ENCODE measurements at places on chromosomes 16 and 17. TPM values are rescaled to one million over a fixed set of nuclear protein-coding genes. Genes with fewer than 3 reads are reported as not detected.
A peak's percentile ranks its signal among the peaks of the same experiment; 100 is the strongest.

Gene TOP2A
- 65.0 TPM for total RNA-seq

Gene MSRB1
- total RNA-seq = 17.5 TPM

GRCh38 chr16:87801679-87802259 is 36.0 kb upstream of the KLHDC4 start:
- no peak for DNase-seq

DNA sequence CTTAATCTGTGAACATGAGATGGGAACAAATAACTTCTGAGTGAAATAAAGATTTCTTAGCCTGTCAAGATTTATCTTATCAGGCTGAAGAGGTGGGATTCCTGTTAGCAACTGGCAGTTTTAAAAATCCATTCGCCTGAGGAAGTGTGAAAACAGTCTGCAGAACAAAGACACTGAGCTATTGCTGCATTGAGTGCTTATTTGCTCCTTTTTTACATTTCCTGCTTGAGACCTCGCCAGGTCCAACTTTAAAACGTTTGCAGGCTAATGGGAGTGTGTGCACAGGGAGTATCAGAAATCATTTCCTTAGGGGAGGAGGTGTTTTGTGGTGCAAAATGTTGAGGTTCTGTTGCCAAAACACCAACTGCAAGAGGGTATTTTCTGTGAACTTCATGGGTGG is 957.8 kb upstream of the RBFOX1 start:
- no peak for DNase-seq

Gene CLEC10A
- total RNA-seq = 3.8 TPM

DNA sequence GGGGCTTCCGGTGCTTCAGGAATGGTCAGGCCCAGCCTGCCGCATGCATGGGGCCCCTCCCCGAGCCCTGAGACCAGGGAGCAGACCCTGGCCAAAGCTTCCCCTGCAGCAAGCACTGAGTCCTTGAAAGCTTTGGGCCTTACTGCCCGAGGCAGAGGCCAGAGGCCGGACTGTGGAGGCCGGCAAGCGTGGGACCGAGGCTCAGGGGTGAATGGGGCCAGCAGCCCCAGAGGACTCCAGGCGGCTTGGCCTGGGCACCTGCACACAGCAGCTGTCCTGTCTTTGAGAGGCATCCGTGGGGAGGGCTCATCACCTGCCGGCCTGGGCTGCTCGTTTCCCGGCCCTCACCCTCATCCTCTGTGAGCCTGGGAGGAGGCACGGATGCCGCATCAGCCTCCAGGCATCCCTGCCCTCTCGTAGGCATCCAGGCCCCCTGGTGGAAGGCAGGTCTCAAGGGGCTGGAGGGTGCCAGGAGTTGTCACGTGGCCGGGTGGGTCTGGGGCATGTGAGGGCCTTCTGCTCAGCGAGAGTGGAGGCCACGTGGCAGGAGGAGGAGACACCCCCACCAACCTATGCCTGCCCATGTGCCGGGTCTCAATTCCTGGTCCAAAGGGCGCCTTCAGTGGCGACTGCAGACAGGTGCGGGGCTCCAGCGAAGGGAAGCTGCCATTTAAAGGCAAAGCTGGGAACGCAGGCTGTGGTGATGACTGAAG is 31.4 kb downstream of the CACNA1H start:
- no peak for DNase-seq

Gene PRR35
- total RNA-seq = 7.2 TPM

Gene MNT
- 46.3 TPM for total RNA-seq

DNA sequence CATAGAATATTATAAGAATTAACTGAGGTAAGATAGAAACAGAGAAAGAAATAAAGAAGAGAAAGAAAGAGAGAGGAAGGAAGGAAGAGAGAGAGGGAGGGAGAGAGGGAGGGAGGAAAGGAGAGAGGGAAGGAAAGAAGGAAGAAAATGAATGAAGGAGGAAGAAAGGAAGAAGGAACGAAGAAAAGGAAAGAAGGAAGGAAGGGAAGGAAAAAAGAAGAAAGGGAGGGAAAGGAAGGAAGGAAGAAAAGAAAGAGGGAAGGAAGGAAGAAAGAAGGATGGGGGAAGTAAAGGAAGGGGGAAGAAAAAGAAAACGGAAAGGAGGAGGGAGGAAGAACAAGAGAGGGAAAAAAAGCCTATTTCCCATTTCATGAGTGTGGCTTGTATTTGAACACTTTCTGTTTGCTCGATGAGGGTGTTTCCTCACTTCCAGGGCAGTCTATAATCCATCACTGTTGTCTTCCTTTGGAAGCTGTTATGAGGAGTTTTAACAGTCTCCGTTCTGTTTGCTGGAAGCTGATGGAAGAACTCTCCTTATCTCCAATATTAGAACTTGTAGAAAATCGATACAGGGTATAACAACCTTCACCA is 402.4 kb downstream of the TMEM114 start:
- DNase-seq = no peak

Gene C16orf95
- total RNA-seq = 53.1 TPM

Gene SLC47A2
- 0.50 TPM for total RNA-seq

Gene LAT
- total RNA-seq = 9.0 TPM

DNA sequence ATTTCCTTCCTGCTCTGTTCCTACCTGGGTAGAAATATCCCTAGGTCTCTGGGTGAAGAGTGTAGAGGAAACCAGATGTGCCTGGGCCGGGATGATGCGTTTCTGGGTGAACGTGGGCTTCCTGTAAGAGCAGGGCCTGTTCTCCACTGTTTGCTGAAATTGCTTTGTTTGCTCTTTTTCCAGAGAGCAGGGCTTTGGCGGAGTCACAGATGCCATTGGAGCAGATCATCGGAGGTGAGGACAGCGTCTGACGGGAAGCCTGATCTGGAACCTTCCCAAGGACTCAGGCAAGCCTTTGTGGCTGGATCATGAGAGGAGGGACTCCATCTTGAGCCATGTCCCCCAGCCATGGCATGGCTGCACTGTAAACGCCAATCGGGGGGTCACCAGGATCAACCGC is 15.4 kb downstream of the DHODH start:
- no peak for DNase-seq

- no peak for DNase-seq
Observed at GRCh38 chr17:18111330-18111971, 2.9 kb downstream of the MYO15A start.

Gene PITPNM3
- total RNA-seq = 7.3 TPM

Gene AOC2
- 10.3 TPM for total RNA-seq

Gene HYDIN
- total RNA-seq = 54.7 TPM

- DNase-seq = no peak
Observed at GRCh38 chr17:75159196-75160031, 5.1 kb upstream of the JPT1 start.

GRCh38 chr16:57791893-57792461 is 10.3 kb downstream of the KIFC3 start:
- DNase-seq = no peak

GRCh38 chr16:77212741-77213541 is 13.7 kb downstream of the SYCE1L start:
- peak; percentile 71 for DNase-seq

Gene NDRG4
- 375 TPM for total RNA-seq

Gene ZG16B
- total RNA-seq = 1.7 TPM
